ENCODE measurements at places on chromosomes 5 and 9.
A peak's percentile ranks its signal among the peaks of the same experiment; 100 is the strongest.

- DNase-seq = peak; percentile 53
Measured at GRCh38 chr5:181261320-181262049, 542 bp upstream of the TRIM52 start.

- no peak for DNase-seq
Measured at GRCh38 chr9:95003689-95004410, 277.4 kb downstream of the AOPEP start.

DNA sequence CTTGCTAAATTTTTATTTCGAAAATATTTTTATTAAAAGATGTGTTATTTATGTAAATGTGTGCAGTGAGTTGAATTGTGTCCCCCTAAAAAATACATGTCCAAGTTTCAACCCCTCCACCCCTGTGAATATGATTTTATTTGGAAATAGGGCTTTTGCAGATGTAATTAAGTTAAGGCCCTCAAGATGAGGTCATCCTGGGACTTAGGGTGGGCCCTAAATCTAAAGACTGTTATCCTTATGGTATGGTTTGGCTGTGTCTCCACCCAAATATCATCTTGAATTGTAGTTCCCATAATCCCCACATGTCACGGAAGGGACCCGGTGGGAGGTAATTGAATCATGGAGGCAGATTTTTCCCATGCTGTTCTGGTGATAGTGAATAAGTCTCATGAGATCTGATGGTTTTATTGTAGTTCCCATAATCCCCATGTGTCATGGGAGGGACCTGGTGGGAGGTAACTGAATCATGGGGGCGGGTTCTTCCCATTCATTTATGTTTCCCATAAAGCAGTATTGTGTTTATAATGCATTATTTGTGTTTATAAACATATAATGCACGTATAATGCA, 1.5 kb upstream of the TMED7 start:
- no peak for DNase-seq

DNA sequence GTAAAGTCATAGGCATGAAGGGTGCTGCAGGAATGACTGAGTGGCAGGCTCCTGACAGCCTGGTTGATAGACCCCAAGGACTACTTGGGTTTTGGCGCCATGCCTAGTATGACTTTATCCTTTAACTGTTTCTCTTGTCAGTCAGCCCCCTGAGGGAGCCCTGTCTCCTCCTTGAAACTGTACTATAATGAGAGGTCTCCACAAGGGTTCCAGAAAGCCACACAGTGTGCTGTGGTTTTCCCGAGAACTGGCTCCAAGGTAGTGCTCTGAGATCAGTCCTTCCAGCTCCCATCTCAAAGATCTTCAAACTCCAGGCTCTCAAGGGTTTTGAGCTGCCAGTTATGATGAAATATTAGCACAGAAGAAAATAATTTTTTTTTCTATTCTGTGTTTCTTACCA, 26.7 kb upstream of the TNC start:
- DNase-seq = no peak

- peak; percentile 52 for DNase-seq
Measured at GRCh38 chr5:36696059-36696673, 89.8 kb downstream of the SLC1A3 start.

DNA sequence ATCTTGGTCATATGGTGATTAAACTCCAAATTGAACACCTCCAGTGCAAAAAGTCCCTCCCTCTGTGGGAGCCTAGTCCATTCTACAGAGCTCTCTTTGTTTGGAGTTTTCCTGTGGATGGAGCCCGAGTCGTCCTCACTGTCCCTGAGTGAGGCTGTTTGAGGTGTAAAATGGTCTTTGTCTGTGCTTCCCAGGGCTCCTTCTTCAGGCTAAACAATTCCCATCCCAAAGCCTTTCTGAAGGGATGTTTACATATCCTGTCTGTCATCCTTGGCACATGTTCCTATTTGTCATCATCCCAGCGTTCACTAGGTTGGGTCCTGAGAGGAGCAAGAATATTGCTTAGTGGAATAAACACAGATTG, 68.9 kb downstream of the COL27A1 start:
- DNase-seq = no peak

GRCh38 chr5:53303105-53303504, 177.3 kb upstream of the FST start:
- no peak for DNase-seq

DNA sequence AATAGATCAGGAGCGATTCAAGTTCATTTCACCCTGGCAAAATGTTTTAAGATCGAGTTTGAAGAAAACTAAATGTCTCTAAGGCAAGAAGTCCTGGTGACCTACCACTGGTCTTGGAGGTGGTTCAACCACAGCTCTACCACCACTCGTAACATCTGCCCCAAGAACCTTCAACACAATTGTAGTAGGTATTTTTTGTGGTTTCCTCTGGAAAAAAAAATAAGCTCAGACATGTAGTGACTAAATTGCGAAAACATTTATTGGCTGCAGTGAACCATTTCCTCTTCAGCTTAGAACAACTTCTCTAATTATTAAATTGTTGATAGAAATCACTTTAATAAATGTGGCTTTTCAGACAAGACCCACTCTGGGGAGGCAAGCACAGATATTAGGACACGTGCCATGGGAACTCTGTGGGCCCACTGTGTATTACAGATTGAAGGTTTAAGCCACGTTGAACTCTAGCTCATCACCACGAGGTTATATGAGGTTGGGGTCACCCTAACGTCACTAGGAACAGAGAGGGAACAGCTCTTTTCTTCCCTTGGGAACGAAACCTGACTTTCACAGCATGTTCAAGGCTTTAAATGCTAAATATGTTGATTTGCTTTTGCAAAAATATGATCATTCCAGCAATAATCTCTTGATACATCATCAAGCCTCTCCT, 142.9 kb downstream of the HSD17B3 start:
- DNase-seq = peak; percentile 19

DNA sequence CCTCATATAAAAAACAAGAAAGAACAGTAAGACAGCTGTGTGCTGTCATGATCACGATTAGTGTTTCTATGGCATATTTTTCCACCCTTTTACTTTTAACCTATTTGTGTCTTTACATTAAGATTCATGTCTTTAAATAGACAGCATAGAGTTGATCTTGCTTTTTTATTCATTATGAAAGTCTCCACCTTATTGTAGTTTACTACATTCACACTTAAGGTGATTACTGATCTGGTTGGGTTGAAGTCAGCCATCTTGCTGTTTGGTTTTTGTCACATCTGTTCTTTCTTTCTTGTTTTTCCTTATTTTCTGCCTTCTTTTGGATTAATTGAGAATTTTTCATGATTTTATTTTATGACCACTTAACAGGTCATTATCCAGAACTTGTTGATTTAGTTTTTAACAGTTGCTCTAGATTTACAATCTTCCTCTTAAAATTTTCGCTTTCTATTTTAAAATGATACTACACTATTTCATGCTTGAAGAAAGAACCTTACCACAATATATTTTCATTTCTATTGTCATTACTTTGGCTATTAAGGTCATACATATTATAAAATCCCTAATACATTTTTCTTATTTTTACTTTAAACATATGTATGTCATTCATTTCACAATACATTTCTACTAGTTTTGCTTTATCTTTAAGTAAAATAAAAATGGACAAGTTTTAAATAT, 292.5 kb downstream of the SH3GL2 start:
- no peak for DNase-seq

GRCh38 chr9:104087894-104088293, 6.2 kb upstream of the SMC2 start:
- DNase-seq = no peak

DNA sequence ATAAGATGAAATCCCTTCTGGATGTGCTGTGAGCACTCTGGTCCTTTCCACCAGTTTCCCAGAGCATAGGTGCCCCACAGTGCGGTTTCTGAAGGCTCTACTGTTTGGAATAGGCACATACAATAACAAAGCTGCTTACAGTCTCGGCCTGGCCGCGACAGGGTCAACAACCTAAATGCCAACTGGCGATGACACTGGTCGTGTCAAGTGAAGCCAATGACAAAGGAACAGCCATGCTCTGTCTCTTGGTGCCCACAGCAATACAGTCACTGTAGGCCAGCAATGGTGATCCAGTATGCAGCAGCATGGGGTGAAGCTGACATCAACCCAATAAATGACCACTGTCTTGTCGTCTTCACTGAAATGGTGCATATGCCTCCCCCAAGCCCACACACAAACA, 47.8 kb upstream of the EQTN start:
- DNase-seq = no peak

DNA sequence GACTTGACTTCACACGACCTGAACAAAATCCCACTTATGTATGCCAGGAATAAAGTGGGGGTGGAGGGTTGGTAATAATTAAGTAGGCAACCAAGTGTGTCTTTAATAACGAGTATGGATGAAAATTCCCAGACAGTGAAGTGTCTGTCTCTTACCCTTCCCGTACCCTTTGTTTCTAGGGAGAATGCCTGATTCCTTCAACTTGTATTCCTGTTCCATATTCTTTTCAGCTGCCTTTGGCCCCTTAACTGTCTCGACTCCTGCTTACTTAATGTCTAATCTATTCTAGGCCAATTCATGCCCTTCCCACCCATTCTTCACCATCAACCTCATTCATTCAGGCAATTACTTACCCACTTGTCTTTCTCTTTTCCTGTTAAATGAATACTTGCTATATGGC, 380.5 kb downstream of the RAB3C start:
- no peak for DNase-seq

DNA sequence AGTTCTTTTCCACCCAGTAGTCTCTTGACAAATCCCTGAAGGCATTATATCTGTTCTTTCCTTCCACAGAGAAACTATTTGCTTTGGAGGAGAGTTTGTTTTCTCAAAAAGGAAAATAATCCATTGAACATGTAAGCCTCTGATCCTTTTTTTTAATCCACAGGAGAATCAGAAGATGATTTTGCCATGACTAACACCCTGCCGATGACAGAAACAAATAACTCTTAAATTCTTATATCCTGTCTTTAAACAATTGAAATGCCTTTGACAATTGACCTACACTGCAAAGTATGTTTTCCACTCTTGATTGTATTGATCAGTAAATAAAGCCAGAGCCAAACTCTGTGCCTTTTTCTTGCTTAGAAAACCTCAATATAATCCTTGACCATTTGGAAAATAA, 666.4 kb upstream of the CTNND2 start:
- DNase-seq = no peak

GRCh38 chr5:87139795-87140194, 127.9 kb upstream of the RASA1 start:
- no peak for DNase-seq

DNA sequence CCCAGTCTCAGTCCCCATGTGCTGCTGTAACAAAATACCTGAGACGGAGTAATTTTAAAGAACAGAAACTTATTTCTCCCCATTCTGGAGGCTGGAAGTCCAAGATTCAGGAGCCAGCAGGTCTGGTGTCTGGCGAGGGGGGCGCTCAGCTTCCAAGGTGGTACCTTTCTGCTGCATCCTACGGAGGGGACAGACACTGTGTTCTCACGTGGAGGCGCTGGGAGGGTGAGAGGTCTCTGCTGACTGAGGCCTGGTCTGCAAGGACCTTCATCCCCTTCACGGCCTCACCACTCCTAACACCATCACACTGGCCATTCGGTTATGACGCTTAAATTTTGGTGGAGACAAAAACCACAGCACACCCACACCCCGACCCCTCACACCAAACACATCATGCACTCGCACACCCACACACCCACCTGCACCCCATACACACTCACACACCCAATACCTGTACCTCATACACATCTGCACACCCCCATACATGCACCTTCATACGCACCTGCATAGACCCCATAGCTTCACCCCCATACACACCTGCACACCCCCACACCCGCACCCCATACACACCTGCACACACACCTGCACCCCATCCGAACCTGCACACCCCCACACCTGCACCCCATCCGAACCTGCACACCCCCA, 9.8 kb upstream of the ZDHHC11 start:
- DNase-seq = no peak

GRCh38 chr9:136359774-136360718, 3.5 kb downstream of the DNLZ start:
- no peak for DNase-seq

- DNase-seq = no peak
Measured at GRCh38 chr5:77163453-77163852, 47.0 kb upstream of the PDE8B start.

- no peak for DNase-seq
Measured at GRCh38 chr5:168401880-168402279, 84.4 kb upstream of the RARS1 start.

- no peak for DNase-seq
Measured at GRCh38 chr5:16932401-16932800, 3.7 kb downstream of the MYO10 start.

DNA sequence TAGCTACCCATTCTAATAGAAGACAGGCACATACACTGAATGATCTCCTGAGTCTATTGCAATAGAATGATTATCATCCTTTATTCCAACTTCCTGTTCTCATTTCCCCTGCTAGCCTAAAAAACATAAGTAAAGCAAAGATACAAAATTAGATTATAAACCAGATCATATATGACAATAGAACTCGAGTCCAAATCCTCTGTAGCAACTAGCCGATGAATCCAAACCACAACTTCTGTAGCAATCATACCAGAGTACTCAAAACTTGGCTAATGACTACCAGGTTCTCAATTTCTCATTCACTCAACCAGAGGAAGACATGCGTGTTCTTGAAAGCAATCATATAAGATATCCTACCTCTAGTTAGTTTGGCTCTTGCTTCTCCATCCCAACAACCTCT, 622.1 kb downstream of the PSAT1 start:
- no peak for DNase-seq

DNA sequence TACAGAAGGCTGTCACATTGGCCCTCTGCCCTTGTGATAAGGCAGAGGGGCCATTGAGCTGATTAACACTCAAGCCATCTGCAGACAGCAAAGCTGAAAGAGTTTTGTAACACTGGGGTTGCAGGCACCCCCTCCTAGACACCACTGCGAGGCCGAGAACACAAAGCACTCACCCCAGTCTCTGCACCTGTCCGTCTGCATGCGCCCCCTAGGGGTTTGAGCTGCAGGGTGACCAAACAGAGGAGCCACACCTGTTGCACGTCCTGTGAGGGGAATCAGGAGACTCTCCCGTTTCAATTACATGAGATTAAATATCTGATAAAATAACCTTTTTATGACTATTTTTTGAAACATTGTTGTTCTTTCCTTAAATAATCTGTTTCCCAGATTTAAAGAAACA, 1180.4 kb downstream of the CDH9 start:
- no peak for DNase-seq

DNA sequence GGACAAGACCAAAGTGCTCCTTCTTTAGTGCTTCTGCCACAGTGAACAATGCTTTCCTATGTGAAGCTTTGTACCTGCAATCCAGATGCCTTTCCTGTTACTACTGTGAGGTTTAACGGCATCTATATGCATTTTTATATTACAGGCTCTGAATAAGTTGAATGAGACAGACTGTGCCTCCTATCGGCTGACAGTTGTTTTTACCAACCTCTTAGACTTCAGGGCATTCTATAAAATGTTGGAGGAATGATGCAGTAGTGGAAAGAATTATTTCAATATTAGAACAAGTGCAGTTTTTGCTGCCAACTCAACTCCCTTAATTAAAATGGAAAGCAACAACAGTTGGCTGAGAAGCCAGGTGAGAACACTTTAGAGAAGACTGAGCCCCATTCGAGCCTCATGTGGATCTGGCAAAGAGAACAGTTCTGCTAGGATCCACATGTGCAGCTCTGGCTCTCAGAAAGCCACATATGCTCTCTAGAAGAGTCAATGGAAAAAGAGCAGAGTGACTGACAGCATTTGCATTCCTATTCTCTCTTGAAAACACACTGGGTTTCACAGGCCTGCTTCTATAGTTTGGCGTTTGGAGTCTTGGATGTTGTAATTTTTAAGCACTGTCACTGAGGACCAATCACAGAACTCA, 147.5 kb downstream of the LURAP1L start:
- no peak for DNase-seq

GRCh38 chr9:85729882-85730281, 11.9 kb downstream of the AGTPBP1 start:
- no peak for DNase-seq

Data from gastrocnemius medialis (tissue), 4 donors.